CD4-positive, alpha-beta T cell (primary cell): ENCODE measurements at places on chromosomes 7 and 10.
A peak's percentile ranks its signal among the peaks of the same experiment; 100 is the strongest.

DNA sequence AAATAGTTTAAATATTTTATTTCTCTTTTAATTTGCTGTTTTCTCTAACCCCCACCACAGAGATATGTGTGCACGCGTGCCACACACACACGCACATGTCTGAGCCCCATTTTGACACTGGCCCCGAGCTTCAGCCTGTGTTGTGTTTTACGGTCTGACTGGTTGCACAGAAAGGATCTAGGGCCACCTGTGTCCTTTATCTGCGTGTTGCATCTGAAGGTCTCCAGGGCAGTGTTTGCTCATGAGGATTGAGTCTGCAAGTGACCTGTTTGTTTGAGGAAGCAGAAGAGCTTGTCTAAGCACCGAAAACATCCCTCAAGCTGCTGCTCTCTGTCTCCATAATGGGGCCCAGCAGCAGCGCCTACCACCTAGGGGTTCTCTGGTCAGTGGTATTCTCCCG lies 266.4 kb upstream of the LYZL1 start:
- DNase-seq: no peak

DNA sequence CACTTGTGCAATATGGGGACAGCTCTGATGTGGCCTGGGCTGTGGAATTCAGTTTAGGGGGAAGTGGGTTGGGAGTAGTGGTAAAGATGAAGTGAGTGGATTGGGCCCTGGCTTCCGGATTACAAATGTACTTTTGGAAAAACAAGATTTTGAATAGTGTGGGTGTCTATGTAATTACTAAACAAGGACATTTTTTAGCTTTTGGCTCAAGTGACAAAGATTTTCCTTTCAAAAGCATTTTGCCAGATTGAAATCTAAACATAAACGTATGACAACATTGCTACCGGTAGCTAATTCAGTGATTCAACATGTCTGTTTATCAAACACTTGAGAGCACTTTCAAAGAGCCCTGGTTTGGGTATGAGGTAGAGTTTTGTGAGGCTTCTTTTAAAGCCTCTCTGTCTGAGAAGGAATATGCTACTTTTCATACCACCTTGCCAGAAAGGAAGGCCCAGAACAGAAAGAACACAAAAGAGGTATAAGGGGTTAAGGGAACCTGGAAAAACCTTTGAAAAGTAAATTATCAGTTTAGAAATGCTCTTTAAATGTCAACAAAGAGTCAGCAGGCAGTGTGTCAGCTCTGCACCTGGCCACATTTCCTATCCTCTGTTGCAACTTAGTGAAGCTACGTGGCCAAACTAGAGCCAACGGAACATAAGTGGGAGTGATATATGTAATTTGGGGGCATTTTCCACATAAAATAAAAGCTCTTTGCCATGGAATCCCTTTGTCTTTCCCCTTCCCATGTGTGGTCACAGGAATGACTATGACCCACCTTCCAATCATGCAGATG lies 516.1 kb downstream of the NRG3 start:
- no peak for DNase-seq

DNA sequence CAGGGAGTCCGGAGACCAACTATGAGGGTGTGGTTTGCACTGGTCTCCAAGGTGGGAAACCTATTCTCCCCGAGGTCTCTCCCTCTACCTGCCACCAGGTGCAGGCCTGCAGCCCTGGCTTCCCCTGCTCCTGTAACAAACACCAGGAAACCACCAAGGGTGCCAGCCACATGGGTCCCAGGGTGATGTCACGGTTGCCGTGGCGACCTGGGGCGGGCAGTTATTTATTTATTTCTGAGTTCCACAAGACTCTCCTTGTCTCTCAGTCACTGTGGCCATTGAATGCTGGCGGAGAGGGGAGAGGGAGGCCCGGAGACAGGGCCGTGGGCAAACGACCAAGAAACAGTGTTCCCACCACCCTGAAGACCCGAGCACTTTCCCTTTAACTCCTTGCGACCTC lies 27.0 kb downstream of the MMD2 start:
- DNase-seq: no peak

GRCh38 chr10:104577163-104577562 lies 63.9 kb upstream of the SORCS3 start:
- no peak for DNase-seq

DNA sequence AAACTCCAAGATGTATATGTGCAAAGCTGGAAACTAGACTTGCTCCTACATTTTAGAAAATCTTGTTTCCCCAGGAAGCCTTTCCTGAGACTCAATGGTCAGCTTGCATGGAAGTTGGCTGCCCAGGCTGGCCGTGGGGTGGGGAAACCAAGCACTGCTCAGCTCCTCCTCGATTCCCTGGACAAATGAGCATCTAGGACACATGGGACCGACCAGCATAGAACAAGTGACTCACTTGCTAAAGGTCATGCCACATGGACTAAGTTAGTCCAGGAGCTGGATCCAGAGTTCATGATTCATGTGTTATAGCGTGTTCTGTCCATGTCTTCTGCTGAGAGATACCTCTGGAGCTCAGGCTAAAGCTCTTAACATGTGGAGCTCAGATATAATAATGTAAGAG lies 6.2 kb downstream of the FAM180A start:
- no peak for DNase-seq

DNA sequence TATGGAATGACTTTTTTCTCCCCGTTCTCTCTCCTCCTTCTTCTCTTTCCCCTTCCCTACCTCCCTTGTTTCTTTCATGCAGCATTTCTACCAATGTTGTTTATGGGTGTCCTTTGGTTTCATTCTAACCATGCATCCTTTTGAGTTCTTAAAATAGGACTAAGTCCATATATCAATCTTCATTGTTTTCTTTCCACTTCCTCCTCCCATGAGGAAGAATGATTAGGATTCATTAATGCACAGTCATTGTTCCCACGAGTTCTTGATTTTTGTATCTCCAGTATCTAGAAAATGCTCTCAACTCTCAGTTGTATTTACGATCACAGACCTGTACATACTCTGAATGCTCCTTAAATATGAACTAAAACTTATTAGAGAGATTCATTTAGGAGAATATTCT lies 153.3 kb downstream of the LRRC4 start:
- DNase-seq: no peak

DNA sequence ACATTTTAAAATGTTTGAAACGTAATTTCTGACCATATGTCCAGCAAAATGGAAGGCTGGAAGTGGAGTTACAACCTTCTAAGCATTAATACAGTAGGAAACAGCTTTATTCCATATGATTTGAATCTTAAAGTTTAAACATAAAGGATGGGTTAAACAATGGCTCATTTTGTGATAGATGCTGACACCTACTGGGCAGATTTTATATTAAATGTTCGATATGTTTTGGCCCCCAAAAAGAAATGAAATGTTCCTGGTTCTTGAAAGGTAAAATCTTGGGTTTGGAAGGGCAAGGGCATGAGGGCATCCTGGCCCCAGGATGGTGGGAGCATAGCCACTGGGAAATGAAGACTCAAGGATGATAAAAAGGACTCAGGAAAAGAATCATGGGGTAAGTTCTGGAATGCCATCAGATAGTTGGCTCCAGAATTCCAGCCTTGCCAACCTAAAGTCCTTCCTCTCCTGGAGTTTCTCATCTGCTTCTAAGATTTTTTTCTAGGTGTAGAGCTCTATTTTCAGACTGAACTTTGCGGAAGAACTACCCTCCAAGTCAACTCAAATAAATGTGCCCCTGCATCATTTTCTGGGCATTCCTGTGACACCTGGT lies 34.6 kb upstream of the SLC35G1 start:
- no peak for DNase-seq

- no peak for DNase-seq
Observed at GRCh38 chr7:4871056-4871680, 9.3 kb upstream of the PAPOLB start.

DNA sequence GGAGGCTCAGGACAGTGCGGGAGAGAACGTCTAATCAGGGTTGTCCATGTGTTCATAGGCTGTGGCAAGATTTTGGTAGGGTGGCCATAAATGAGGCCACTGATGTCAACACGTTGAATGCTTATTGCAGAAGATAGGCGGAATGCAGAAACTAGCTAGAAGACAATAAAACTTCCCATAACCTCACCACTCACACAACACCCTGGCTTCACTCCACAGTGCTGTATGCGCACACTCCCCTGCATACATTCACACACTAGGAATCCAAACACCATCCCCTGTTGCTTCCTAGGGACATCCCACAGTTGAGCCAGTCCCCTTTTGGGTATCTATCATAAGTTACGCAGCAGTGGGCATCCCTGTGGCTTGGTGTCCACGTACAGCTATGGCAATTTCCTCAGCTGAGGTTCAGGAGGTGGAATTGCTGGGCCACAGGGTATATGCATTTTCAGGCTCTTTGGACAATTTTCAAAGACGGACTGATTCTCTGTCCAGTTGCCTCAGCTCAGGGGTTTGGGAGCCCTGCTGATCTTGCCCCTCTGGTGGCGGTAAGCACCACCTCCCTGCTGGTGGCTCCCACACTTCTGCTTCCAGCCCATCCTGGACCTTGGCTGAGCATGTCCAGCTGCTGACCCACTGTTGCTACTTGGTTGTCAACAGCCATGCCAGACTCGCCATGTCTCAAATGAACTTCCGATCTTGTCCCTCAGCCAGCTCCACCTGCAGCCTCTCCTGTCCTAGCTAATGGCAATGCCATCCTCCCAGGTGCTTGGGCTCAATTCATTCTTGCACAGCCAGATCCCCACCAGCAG lies 36.4 kb downstream of the CDH23 start:
- DNase-seq: no peak

- DNase-seq: peak; percentile 71
Observed at GRCh38 chr7:44978511-44979366, at the start of gene MYO1G. Gene MYO1G (minus strand): TSS chr7:44979015. CDS start chr7:44978961, 54 bp downstream.

GRCh38 chr7:151679881-151680612 lies 160.4 kb upstream of the RHEB start:
- DNase-seq: no peak

GRCh38 chr7:142771353-142771723 lies 568 bp downstream of the PRSS2 start:
- DNase-seq: no peak

DNA sequence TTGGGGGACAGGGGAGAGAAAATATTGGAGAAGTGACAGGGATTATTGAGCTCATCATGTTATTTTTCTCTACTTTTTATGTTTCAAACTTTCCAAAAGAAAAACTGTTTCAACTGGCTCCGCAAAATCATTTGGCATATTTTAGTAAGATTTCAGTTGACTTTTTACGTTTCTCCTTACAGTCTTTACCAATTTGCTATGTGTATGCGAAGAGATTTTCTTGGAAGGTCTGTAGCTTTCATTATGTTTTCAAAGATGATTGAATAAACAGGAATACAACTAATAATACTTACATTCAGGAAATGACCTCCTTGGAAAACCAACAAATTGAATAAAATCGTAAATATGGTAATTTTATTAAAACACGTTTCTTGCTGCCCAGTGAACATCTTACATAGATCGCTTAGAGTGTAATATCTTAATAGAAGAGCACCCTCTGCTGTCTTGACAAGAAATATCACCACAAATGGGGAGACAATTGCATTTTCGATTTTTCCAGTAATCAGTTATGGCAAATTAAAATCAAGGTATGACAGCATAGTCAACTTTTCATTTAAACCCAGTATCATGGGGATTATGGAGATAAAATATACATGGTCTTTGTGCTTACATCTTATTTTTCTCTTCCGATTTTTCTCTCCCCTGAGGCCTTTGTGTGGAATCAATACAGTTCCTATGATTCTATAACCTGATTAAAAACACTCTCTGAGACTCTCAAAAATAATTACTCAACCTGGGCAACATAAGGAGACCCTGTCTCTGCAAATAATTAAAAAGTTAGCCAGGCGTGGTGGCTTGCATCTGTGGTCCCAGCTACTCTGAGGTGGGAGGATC lies 43.1 kb downstream of the MBL2 start:
- no peak for DNase-seq

GRCh38 chr7:29207162-29207801 lies 12.7 kb downstream of the CHN2 start:
- DNase-seq: no peak

DNA sequence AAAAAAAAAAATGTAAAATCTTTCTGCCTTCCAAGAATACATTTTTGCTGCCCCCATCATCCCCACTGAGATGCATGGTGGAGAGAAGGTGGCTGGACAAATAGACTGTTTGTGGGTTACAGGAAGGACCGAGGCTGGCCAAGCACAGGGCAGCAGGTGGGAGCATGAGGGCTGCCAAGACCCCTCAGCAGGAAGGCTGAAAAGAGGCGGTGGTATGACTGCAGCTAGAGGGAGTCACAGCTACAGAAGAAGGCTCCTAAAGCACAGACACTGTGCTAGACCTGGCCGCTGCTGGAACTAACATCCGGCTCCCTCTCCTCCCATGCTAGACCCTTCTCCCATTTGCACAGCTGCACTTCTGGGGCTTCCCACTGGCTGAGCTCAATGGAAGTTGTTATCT lies 289.6 kb downstream of the TCERG1L start:
- no peak for DNase-seq

- no peak for DNase-seq
Observed at GRCh38 chr7:134820778-134821177, 41.3 kb downstream of the CALD1 start.

DNA sequence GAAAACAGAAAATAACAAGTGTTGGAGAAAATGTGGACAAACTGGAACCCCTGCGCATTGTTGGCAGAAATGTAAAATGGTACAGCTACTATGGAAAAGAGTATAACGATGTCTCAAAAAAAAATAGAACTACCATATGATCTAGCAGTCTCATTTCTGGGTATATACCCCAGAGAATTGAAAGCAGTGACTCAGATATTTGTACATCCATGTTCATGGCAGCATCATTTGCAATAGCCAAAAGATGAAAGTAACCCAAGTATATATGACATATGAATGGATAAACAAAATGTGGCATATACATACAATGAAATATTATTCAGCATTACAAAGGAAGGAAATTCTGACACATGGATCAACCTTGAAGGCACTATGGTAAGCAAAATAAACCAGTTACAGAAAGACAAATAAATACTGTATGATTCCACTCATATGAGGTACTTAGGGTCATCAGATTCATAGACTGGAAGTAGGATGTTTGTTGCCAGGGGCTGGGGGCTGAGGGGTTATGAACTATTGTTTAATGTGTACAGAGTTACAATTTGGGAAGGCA lies 4.9 kb downstream of the NRCAM start:
- DNase-seq: no peak

- DNase-seq: no peak
Observed at GRCh38 chr10:119348516-119349240, 141.3 kb downstream of the GRK5 start.

GRCh38 chr10:3961082-3961481 lies 176.1 kb upstream of the KLF6 start:
- peak; percentile 62 for DNase-seq

- no peak for DNase-seq
Observed at GRCh38 chr7:143015926-143016490, 10.9 kb downstream of the OR9A2 start.

DNA sequence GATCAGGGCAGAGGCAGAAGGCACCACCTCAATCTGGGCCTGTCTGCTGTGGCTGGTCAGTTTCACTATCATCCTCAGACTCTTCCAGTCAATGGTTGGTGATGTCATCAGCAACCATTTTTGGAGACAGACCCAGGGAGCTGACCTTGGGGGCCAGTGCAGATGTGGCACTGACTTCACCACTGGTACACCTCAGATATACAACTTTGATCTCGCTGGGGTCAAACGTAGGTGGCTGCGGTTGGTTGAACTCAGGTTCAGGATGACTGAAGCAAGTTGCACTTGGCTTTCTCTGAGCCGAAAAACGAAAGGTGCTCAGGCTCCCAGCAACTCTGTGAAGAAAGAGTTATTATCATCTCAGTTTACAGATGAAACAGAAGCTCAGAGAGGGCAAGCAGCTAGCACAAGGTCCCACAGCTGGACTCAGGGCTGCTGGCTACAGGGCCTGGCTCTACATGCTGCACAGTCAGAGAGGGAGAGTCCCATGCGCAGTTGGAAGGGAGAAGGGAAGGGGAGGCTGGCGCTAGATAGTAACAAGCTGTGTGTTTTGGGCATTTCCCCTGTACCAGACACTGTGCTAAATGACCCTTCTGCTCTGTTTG lies 27.2 kb downstream of the ANKRD16 start:
- no peak for DNase-seq

- DNase-seq: no peak
Observed at GRCh38 chr7:82325416-82325815, 118.2 kb downstream of the CACNA2D1 start.
